ENCODE measurements at places on chromosomes 1 and 21.
A peak's percentile ranks its signal among the peaks of the same experiment; 100 is the strongest.

DNA sequence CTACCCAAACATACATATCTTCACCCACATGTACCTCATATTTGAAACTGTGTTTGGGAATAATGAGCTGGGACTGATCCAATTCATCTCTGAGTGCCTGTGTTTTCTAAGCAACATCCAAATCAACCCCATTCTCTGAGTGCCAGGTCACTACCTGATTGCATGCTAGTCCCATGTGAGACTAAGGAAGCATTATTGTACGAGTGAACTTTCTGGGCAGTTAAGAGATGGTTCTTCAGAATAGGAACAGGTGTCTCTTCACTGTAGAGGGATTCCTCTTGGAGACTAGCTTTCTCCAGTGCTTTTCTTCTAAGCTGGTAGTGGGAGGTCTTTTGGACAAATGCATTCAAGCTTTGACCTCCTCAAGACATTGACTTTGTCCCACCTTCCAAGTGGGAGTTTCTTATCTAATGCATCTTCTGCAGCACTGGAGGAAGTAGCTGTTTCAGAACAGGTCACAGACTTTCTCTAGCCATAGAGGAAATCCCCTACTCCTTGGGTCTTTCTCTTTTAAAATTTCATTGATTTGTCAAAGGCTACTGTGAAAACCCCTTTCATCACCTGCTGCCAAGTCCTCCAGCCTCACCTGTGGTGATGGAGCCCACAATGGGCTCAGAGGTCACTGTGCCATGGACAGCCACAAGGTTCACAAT is 172.0 kb upstream of the KIAA0040 start:
- no peak for DNase-seq

- DNase-seq, result no peak
Observed at GRCh38 chr1:87450615-87451209, 122.0 kb downstream of the LMO4 start.

DNA sequence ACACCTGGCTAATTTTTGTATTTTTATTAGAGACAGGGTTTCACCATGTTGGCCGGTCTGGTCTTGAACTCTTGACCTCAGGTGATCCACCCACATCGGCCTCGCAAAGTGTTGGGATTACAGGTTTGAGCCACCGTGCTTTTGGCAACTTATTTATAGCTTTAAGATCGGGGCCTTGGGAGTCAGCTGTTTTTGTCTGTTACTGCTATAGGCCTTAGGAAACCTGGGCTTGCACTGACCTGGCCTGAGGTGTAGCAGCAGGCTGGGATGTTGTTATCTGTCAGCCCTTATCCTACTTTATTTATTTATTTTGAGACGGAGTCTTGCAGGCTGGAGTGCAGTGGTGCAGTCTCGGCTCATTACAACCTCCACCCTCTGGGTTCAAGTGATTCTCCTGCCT is 11.4 kb downstream of the SZRD1 start:
- DNase-seq, result no peak

DNA sequence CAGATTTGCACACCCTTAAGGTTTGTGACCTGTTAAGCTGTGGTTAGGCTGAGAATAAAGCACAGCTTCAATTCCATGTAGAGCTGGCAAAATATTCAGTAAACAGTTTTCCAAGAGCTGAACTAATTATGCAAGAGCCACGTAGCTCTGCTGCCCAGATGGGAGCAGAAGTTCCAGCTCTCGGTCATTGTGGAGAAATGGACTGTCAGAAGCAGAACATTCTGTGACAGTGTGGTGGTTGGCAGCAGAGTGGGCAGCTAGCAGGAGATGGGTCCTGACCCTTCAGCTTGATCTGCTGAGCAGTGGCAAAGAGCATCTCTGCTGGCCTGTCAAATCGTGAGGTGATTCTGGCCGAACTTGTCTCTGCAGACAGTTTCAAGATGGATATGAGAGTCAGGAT is 23.2 kb downstream of the RHOU start:
- no peak for DNase-seq

DNA sequence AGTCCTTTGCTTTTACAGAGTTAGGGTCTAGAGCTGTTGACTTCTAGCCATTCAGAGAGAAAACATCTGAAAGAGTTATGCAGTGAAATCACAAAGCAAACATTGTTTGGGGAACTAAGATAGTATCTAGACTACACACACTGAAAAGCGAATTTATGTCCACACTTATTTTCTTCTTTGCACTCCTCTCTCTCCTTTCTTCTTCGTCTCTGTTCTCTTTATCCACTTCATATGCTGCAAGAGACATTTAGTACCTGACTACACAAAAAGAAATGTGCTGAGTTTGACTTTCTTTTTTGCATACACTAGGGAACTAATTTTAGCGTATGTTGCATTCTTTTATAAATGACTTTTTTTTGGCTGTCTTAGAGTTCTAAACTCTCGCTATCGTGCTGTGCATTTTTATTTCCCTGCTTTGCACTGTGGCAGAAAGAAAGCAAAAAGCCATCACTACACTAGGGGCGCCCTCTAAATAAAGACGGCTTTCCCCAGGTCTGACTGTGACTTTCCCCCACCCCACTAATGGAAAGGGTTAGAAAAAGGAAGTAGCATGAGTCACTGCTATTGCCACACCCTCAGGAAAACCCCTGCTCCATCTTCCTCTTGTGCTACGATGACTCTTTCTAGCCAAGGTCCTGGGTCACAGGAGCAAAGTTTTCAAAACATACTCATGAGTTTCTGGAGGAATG is 65.7 kb downstream of the MAP3K7CL start:
- DNase-seq, result peak; percentile 74

- no peak for DNase-seq
Observed at GRCh38 chr1:182782587-182782913, 7.0 kb upstream of the NPL start.

- no peak for DNase-seq
Observed at GRCh38 chr1:29728703-29729102, 492.4 kb downstream of the PTPRU start.

GRCh38 chr21:21001591-21002100 is 3.4 kb downstream of the NCAM2 start:
- DNase-seq, result no peak

- no peak for DNase-seq
Observed at GRCh38 chr1:162144853-162145252, 75.4 kb downstream of the NOS1AP start.

DNA sequence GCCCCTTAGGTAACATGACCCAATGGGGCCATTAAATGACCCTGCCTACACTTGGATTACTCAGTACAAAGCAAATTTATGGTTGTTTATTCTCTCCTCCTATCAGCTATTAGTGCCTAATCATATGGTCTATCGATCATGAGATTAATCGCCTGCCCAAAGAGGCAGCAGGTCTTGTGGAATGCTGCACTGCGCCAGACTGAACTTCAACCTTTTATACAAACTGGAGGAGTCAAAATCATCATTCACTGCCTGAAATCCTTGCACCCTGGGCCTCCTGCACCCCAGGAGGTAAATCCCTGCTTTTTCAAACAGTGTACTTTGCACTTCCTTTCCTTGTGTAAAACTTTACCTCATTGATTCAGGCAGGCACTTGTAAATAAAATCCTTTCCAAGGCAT is 69.7 kb downstream of the NFIA start:
- no peak for DNase-seq
